ENCODE measurements at places on chromosomes 16 and 17. TPM values are rescaled to one million over a fixed set of nuclear protein-coding genes. Genes with fewer than 3 reads are reported as not detected.

KRTAP2-2 gene
- total RNA-seq = 0.15 TPM

C16orf74 gene
- 8.5 TPM for total RNA-seq

RND2 gene
- total RNA-seq = 0.65 TPM

MT1F gene
- total RNA-seq = 11.1 TPM

EVPLL gene
- not detected for total RNA-seq

MAF gene
- total RNA-seq = 8.0 TPM

CCL3 gene
- total RNA-seq = not detected

XYLT2 gene
- total RNA-seq = 61.5 TPM

CCL17 gene
- total RNA-seq = not detected

GP2 gene
- total RNA-seq = not detected

UTS2R gene
- total RNA-seq = 0.10 TPM

PABPN1L gene
- total RNA-seq = not detected

HBQ1 gene
- 2.4 TPM for total RNA-seq

CPHXL2 gene
- not detected for total RNA-seq

DYNLRB2 gene
- 7.2 TPM for total RNA-seq

SKAP1 gene
- 11.9 TPM for total RNA-seq

TEKT3 gene
- total RNA-seq = not detected

SHBG gene
- total RNA-seq = not detected

CACNG5 gene
- total RNA-seq = not detected

KIAA0753 gene
- 25.6 TPM for total RNA-seq

ZFPM1 gene
- 2.8 TPM for total RNA-seq

C16orf95 gene
- 3.4 TPM for total RNA-seq

OR2C1 gene
- total RNA-seq = not detected

SHPK gene
- 13.8 TPM for total RNA-seq

HOXB7 gene
- total RNA-seq = 23.2 TPM

COPZ2 gene
- total RNA-seq = 8.0 TPM

PIPOX gene
- total RNA-seq = 0.94 TPM

ZG16B gene
- total RNA-seq = 0.25 TPM

TMEM235 gene
- total RNA-seq = not detected

ABCC6 gene
- total RNA-seq = 2.9 TPM

NGFR gene
- total RNA-seq = not detected
